ENCODE measurements at places on chromosomes 5 and 9.
A peak's percentile ranks its signal among the peaks of the same experiment; 100 is the strongest.

- peak; percentile 73 for DNase-seq
Measured at GRCh38 chr5:146965761-146966659, 87.5 kb upstream of the PPP2R2B start.

DNA sequence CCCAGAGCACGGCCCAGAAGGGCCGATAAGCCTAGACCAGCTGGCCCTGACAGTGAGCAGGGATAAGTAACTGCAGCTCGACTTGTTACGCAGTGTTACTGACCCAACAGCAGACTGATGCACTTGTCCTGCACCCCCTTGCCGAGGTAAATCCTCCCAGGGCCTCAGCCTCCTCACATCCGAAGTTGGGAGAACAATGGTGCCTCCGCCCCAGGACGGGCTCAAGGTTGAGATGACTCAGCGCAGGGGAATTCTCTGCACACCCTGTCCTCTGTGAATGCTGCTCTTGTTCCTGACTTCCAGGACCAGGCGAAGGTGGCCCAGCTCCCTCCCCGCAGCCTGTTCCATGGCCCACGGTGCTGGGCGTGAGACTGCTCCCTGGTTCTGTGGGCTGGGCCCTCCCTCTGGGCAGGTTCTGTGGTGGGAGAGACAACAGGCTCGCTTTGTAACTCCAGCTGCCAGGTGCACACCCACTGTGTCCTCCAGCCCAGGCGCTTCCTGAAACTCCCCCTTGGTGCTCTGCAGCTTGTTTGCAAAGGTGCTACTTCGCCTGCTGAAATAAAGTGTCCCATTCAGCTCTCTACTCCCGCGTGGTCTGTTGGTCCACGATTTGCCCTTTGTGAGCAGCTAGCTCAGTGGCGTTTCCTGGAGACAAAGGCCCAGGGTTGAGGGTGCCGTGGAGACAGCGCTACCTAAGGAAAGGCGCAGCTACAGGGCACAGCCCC, 40.1 kb upstream of the SLC6A19 start:
- DNase-seq: no peak

DNA sequence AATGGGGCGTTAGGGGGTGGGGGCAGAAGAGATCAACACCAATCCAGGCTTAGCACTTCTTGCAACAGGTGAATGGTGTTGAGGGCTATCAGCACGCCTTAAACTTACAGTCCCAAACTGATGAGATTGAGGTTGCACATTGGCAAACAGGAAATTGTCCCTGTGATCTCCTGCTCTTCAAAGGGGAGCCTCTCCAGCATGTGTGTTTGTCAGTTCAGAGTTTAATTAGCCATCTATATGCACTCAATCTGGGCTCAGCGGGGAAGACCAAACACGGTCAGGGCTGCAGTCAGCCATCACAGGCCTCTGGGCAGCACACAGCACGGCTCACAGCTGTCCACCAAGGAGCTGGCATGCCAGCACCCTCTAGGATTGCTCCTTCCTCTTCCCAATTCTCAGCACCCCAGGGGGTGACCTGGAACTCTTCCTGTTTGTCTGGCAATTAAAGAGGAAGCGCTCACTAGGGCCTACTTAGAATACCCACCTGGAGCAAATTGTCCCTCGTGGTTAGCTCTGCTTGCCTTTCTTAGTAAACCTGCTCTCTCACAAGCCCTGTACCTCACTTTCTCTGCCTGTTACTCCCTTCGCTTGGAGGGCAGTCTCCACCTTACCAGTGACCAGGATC, 217.4 kb downstream of the SLIT3 start:
- no peak for DNase-seq

DNA sequence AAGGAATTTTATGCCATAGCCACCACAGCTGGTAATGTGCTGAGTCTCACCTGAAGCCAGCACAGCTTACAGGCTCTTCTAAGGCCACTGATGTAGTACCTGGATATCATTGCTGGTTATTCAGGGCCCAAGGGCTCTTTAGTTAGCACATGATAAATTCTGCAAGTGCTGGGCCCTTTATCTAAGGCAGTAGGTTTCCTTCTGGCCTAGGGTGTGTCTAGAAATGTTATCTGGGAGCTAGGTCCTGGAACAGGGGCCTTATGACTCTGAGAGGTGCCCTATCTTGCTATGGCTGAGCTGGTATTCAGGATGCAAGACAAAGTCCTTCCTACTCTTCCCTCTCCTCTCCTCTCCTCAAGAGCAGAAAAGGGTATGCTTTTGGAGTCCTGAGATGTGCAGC, 1424.5 kb upstream of the NUDT12 start:
- no peak for DNase-seq

DNA sequence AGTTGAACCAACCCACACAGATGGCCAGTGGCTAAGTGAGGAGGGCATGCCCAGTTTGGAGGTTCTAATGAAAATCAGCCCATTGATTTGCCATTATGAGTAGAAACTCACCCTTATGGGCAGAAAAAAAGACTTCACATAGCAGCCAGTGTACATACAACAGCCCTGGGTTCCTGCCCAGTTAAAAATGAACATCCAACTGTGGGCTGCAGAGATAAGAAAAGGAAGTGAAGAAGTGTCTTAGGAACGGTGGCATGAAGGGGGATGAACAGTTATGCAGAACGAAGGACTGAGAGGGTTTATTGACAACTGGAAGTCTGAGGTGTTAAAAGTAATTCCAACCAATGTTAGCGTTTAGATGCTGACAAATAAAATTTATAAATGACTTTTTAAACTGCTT, 118.4 kb downstream of the MARCHF3 start:
- DNase-seq: no peak

GRCh38 chr5:62588668-62589067, 10.0 kb downstream of the LRRC70 start:
- DNase-seq: no peak

DNA sequence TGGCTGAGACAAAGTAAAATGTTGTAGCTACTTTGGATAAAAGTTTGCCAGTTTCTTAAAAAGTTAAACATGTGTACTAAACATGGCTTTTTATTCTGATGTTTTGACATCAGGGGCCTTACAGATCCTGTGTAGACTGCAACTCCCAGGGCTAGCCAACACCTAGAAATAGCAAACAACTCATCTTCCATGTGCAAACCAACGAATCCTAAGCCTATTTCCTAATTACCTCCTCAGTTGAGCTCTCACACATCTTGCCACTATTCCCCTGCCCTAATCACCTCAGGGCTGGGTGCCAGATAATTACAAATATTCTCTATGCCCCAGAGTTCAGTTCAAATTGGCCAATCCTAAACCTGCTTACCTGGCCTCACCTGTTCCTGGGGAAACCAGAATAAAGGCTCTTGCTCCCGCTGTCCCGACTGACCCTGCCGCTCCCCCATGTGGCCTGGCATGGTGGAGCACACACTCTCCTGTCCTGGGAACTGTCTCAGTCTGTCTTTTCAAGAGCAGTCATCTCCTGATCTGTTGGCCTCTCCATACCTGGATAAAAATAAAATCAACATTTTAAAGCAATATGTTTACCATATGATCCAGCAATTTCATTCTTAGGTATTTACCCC, 37.1 kb upstream of the FAM169A start:
- DNase-seq: no peak

DNA sequence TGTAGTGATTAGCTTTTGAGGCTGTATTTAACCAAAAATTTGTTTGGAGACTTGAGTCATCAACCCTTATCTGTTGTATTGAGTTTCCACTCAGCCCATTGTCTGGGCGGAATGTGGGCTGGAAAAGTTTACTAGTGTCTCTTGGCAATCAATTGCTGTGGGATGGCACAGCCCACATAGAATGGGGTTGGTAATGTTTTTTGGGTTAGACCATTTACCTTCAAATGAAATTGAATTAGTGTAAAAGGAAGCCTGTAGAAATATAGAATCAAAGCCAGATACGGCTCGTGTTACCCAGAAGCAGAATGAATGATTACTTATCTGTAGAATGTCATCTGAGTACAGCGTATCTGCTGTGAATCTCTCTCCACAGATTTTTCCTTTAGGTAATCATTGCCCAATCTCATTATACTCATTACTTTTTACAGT, 142.9 kb downstream of the AOPEP start:
- DNase-seq: peak; percentile 21

DNA sequence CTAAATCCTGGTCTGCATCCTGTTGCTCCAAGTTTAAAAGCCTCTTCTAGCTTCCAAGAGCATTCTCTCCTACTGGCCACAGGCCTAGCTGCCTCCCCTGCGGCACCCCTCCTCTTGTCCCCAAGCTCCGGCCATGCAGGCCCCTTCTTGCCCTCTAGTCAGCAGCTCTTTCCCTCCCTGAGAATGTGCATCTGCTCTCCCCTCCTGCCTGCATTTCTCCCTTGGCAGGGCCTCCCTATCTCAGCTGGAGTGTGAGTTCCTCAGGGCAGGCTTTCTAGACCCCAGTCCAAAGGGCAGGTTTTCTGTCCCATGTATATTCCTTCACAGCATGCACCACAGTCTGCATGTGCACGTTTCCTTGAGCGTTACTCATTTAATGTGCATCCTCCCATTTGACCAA, 24.6 kb upstream of the BARX1 start:
- no peak for DNase-seq

DNA sequence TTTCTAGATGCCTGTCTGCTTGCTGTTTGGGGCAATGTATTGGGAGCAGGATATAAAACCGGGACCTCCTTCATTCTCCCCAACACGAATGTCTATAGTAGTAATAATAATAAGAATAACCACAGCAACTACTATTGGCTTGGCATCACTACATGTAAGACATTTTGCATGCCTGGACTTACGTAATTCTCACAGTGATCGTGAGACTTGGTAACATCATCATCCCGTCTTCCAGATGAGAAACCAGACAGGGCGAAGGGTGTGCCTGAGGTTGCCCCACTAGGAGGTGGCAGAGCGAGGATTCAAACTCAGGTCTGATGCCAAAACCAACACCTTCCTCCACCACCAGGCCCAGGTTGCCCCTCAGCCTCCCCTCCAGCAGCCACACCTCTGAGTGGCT, 185.1 kb downstream of the RGS3 start:
- no peak for DNase-seq

DNA sequence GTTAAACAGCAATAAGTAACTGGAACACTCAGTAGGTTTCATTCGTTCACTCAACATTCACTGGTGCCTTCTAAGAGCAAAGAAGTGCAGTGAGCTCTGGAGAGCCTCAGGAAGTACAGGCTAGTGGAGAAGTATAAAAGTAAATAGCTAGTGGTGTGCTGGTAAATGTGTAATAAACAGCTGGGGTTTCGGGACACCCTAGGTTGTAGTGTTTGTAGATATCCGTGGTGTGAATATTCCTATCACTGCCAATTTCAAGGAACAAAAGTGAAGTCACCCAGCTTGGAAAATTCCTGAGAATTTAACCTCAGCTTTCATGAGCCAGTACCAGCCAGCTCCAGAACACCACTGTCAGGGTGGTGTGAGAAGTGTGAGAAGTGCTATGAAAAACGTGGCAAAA, 75.9 kb downstream of the GABBR2 start:
- no peak for DNase-seq

GRCh38 chr9:21029661-21030060, 1.8 kb downstream of the HACD4 start:
- DNase-seq: no peak

GRCh38 chr5:59828623-59829022, 64.9 kb downstream of the PDE4D start:
- DNase-seq: no peak

GRCh38 chr9:16921855-16922254, 51.4 kb upstream of the BNC2 start:
- DNase-seq: no peak
